Lung (tissue), 17 donors: ENCODE measurements at places on chromosomes 11 and 22. TPM values are rescaled to one million over a fixed set of nuclear protein-coding genes. Genes with fewer than 3 reads are reported as not detected.

DNA sequence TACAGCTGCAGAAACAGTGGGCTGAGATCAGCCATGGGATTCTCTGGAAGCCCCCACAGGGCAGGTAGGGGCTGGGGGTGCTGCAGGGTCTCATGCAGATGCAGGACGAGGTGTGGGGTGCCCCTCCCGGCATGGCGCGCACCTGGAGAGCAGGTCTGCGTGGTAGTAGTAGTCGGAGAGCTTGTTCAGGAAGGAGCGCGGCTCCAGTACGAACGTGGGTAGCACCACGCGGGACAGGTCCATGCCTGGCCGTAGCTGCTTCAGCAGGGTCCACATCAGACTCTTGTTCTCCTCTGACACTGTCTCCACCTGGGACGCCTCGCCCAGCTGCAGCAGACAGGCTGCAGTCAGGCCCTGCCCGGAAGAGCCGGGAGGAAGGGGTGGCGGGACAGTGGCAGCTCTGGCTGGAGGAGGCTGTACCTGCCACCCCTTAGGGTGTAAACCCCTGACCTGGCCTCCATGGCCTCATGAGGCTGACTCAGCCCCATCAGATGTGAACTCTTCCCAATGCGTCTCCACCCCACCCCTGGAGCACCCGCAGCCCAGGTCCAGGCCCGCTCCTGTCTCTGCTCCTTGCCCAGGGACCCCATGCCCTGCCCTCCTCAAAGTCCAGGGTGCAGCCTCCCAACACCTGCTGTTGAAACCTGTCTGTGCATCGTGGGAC is 47.0 kb upstream of the CARS1 start:
- DNase-seq = no peak

DNA sequence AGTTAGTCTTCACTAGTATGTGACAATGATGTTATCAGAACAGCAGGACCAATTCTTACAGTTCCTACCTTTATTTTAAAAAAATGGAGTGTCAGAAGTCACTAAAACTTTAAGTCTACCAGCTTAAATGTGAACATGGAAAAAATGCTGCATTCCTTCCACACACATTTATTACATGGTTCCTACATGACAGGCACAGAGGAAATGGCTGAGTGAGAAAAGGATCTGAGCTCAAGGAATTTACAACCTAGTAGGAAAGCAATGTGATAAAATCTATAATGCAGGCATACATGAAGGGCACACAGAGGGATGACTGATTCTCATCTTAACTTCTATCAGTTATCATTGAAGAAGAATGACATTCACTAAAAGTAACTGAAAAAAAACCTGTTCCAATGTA is 23.0 kb downstream of the CLDN25 start:
- no peak for DNase-seq

DNA sequence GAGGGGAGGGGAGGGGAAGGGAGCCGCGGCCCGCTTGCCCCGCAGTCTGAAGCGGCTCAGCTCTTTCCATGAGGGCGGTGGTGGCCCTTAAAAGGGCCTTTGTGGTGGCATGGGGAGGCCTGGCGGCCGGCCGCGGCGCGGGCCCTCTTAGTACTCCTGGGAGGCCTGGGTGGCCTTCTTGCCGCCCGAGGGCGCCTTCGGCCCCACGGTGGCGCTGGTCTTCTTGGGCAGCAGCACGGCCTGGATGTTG is 6.9 kb downstream of the DPAGT1 start:
- peak; percentile 88 for DNase-seq

DNA sequence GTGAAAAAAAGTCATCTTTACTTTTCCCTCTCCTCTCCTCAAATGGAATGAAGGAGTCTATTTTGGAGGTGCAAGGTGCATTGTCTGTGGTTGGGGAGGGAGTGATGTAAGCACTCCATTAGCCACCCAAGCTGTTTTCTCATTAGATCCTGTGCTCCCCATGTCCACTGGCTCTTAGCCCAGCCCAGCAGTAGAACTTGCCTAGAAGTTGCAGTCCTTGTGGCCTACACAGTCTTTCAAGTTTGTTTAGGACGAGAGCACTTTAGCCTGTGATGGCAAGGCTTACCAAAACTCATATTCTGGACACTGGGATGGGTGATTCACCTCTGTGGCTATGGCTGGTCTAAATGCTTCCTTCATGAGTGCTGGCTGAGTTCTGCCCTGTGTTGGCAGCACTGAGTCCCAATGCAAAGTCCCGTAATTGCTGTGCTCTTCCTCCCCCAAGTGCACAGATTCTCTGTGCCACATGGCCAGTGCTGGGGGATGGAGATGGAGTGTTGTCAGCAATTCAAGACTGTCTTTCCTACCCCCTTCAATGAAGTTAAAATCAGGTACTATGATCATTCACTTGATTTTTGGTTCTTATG is 15.8 kb downstream of the SLC22A25 start:
- DNase-seq = no peak

DNA sequence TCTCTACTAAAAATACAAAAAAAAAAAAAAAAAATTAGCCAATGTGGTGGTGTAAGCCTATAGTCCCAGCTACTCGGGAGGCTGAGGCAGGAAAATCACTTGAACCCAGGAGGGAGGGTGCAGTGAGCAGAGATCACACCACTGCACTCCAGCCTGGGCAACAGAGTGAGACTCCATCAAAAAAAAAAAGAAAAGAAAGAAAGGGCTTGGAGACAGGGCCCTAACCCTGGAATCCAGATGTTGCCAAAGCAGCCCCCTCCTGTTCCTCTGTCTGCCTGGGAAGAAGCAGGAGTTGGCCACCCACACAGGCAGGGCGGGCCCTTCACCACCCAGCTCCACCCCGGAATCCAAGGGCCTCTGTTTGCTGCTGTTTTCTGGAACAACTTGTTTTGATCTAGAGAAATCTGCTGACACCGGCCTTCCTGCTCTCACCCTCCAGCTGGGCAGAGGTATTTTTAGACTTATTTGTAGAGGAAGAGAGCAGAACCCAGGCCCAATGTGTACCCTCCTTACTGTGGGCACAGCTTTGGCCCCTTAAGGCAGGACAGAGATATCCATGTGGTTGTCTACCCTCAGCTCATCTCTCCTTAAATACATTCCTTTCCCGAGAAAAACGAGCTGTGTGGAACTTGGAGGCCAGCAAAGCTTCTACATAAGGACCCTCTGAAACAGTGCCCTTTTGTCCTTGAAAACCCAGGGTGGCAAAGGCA is 2.7 kb upstream of the NEAT1 start:
- DNase-seq = peak; percentile 96

DNA sequence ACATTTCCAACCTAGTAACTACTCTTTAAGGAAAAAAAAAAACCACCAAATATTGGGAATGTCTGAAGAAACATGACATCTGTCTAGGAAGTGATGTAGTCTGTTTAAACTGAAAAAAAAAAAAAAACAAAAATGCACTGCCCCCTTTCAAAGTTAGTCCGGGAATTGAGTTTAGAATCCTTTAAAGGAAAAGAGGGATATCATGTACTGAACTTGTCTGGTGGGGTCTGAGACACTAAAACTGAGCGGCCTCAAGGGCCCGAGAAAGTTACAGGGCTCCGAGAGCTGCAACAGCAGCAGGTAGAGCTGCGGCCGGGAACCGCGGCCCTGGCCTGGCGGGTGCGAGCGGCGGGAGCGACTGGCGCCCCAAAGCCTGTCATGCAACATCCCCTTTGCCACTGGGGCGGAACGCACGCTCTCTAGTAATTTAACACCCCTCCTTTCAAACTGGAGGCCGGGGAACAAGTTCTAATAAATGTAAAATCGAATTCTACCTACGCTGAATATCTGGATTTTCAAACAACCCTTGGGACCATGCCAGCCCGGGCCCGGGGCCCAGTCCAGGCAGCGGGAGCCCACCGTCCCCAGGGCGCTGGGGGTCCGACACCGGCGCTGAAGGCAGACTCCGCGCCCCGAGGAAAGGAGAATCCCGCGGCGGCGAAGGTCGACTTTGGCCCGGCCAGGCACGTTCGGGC is 736 bp downstream of the RDX start:
- peak; percentile 79 for DNase-seq

DNA sequence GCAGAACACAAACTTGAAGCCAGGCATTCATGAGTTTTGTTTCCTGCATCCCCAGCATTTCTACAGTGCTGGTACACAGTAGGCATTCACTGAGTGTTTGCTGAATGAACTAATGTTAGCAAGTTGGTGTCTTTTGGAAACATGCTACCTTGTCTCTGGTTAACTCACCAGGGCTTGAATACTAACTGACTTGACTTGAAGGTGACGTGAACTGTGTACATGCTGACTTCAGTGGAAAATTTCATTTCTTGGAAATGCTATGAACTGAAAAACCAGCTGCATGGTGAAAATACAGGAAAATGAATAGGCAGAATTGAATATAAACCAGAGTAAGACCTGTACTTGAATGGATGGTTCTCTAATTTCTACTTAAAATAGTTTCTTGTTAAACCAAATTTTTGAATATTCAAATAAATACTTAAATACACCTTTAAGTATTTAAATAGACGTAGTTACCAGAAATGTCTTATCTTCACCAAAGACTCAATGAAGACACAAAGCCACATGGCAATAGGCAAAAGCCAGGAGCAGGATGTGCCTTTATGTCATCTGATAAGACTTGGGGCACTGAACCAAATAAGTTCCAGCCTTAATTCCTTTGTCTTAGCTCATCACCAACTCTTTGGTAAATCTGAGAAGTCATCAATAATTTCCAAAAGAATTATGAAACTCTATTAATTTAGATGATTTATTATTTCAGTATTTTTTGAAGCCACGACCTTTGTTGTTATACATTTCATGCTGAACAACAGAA is 39.7 kb upstream of the POU2AF2 start:
- DNase-seq = no peak

Gene C22orf23
- total RNA-seq = 4.2 TPM

DNA sequence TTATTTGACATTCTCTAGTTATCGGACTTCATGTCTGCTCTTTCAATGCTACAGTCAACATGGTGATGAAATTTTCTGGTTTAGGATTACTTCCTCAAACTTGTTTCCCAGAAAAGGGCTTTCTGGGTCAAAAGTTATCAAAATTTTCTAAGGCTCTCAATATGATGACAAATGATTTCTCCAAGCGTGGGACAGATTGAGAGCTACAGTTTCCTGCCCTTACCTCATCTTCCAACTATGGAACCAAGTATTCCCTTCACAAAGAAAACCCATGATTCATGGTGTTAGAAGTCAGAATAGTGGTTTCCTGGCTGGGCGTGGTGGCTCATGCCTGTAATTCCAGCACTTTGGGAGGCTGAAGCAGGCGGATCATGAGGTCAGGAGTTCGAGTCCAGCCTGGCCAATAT is 17.8 kb downstream of the MYO18B start:
- no peak for DNase-seq

DNA sequence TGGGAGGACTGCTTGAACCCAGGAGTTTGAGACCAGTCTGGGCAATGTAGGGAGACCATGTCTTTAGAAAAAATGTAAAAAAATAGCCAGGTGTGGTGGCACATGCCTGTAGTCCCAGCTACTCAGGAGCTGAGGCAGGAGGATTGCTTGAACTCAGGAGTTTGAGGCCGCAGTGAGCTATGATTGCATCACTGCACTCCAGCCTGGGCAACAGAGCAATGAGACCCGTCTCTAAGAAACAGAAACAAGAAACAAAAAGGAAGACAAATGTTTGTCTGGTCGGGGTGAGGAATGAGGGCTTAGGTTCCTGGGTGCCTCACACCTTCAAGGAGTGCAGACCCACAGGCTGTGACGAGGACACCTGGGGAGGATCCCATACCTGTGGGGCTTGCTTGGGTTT is 191.9 kb downstream of the CEP164 start:
- no peak for DNase-seq
